ENCODE measurements at places on chromosomes 1 and 21.

- no peak for DNase-seq
Measured at GRCh38 chr1:39980555-39981313, 25.8 kb downstream of the MFSD2A start.

DNA sequence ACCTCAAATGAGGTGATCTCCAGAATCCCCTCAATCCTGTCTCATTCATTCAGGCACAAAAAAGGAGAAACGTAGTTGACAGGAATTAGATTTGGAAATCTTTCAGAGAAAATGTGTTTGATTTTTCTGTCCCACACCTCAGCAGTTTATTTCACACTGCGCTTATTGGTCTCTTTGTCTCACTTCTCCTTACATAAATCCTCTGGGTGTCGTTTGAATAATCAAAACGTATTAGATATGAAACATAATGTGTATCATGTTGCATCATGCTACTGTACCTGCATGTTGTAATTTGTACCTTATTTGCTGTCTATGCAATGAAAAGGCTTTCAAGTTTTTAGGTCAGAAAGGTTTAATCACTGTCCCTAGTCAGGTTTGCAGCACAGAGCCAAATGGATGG is 255.7 kb downstream of the DISC1 start:
- no peak for DNase-seq

DNA sequence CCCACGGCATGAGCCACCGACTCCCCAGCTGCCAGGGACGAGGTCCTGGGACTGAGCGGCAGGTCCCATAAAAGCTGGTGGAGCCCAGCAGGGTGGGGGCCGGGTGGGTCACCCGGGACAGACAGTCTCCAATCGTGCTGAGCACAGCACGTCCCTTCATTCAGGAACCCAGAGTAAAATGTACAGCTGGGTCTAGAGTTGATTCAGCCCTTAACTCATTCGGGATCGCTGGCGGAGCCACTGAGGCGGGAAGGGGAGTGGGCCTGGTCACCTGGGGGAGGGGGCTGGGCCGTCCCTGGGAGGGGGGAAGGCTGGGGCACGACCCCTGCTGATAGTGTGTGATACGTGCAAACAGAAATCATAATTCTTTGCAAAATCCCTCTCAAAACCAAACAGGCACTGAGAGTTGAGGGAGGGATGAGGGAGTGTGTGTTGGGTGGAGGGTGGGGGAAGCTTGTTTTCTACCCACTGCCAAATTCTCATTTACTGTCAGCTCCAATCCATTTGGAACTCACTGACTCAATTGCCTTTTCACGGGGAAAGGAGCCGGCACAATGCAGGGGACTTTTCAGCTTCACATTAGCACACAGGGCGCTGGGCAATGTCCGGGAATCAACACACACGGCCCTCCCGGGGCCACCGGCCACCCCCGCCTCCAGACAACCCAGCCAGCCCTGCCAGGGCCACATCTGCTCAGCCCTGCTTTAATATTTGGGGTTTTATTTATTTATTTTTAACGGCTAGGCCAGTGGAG is 13.8 kb downstream of the CASZ1 start:
- DNase-seq: no peak

DNA sequence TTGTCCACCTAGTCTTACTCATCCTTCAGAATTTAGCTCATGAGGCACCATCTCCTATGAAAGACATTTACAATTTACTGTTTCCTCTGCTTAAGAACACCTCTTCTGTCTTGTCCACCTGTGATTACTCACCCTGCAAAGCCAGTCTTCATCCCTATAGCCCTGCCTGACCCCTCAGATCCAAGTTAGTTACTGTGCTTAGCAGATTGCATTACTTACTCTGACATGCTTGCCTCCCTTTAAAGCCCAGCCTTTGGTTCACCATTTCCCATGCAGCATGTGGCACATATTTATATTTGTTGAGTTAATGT is 60.9 kb upstream of the VCAM1 start:
- no peak for DNase-seq

GRCh38 chr21:44072111-44072510 is 35.1 kb upstream of the PWP2 start:
- DNase-seq: no peak

- DNase-seq: no peak
Measured at GRCh38 chr1:203117611-203118575, 9.6 kb upstream of the ADORA1 start.

DNA sequence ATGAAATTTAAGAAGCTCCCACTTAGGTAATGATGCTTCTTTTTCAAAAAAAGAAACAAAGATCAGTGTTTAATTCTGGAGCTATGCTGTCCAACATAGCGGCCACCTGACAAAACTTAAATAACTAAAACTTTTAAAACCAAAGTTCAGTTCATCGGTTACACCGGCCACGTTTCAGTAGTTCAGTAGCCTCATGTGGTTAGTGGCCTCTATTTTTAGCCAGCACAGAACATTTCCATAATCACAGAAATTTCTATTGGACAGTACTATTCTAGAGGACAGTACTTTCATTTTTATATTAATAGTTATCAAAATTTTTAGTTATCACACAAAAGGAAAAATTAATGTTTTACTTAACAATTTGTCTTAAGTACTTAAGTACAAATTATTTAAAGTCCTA is 141.0 kb downstream of the USP25 start:
- no peak for DNase-seq

DNA sequence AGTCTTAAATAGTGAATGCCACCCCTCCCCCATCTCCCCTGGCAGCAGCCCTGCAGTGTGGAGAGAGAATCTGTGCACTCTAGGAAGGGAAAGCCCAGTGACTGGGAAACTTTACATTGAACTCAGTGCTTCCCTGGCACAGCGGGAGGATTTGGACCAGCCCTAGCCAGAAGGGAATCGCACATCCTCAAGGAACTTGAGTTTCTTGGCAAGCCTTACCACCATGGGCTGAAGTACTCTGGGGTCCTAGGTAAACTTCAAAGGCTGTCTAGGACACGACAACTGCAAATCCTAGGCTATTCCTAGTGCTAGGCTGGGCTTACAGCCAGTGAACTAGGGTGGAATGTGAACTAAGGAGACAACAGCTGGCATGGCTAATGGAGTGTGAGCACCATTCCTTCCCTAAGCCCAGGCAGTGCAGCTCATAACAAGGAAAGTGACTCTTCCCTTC is 88.3 kb downstream of the COL24A1 start:
- no peak for DNase-seq

DNA sequence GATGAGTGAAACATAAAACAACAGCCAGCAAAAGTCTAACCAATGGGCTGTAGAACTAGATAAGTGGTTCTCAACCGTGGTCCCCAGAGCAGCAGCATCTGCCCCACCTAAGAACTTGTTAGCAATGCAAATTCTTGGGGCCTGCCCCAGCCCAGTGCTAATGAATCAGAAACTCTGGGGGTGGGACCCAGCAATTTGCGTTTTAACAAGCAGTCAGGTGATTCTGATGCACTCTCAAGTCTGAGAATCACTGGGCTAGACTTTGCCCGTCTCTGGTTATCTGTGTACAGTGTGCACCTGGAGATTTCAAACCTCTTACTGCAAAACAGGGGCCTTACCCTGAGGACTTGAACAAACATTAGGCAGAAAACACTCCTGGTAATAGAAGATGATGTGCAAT is 66.5 kb downstream of the PLXNA2 start:
- DNase-seq: no peak

GRCh38 chr1:184362876-184363275 is 24.0 kb upstream of the C1orf21 start:
- DNase-seq: no peak

GRCh38 chr1:84353695-84354094 is 44.6 kb upstream of the DNASE2B start:
- no peak for DNase-seq

DNA sequence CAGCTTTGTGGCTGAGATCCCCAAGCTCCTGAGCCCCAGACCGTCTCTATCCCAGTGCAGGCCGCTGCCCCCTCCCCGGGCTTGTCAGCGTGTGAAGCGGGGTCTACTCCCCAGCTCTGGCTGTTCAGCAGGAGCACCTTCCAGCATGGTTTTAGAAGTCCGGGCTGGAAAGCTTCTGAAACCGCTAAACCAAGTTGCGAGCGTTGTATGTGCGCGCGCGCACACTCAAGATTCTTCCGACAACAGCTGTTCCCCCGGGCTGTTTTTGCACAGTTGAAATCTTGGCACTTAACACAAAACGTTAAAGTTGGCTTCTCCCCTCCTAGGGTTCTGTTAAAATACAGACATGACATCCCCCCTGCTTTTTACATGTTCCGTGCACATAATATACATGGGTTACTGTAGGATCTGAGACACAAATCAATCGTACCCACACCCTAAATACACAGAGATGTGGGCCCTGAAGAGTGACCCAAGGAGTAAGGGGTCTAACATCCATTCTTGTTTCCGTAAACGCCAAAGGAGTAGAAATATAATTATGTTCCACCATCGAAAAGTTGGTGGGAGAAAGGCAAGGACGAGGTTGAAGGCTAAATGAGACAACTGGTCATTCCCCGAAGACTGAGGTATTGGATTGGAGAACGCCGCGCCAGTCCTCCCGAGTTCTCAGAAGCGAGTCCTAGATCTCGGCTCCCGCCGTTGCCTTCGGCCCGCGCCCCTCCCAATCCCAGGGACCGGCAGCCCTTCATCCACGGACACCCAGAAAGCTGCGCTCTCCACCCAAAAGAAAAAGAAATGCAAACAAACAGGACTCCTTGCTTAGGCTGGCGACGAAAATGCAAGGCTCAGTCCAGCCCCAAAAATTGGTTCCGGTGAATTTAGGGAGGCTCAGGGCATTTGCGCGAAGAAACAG is 1.3 kb downstream of the TBX15 start:
- no peak for DNase-seq

- DNase-seq: no peak
Measured at GRCh38 chr1:3545363-3546047, 65.8 kb downstream of the MEGF6 start.

DNA sequence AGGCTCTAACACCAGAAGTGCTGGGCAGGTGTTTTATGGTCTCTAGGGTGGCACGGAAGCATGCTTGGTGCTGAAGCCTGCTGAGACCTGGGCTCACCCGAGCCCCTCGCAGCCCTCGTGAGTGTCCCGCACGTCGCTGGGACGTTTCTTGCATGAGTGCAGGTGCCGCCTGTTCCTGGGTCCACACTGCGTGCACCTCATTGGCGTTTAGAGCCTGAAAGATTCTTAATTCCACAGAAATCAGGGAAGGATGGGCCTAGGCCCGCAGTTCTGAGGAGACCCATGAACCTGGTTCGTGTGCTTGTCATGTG is 43.8 kb upstream of the DIP2A start:
- no peak for DNase-seq

DNA sequence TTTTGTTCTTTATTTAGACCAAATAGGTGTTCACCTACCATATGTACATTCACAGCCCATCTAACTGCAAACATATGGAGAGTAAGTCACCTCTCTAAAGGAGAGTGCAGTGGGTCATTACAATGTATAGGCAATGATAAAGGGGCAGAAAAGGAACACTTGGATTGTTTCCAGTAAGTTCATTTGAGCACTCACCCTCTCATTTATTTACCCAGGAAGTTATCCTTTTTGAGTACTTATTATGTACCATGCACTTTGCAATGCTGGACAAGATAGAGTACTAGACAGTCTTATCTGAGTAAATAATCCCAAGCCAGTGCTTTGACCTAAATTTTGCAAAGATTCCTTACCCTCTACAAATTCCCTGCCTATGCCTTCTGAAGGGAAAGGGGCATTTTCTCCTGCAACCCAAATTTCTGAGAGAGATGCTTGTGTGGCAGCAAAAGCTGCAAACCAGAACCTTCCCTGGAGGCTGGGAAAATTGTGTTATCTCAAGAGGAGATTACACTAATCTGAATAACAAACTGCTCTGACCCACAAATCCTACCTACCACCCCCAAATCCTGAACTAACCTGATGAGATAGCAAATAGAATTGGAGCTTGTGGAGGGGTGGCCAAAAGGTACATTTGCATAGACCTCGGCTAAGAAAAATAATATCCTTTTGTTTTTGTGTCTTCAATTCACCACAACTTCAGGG is 18.6 kb upstream of the RGS8 start:
- no peak for DNase-seq

- DNase-seq: no peak
Measured at GRCh38 chr1:12316331-12316730, 86.5 kb downstream of the VPS13D start.

GRCh38 chr1:227786673-227787512 is 28.6 kb upstream of the PRSS38 start:
- no peak for DNase-seq

- DNase-seq: no peak
Measured at GRCh38 chr1:236471653-236472052, 52.1 kb upstream of the LGALS8 start.

All from stimulated activated CD8-positive, alpha-beta memory T cell treated with anti-CD3 and anti-CD28 coated beads, Interleukin-4, amount 100 ng/mL, for 1 hour (primary cell).